Activated CD8-positive, alpha-beta memory T cell treated with anti-CD3 and anti-CD28 coated beads for 48 hours (primary cell): ENCODE measurements at places on chromosomes 5 and 9.

- no peak for DNase-seq
Measured at GRCh38 chr5:140827704-140828361, at the start of gene PCDHA6. Gene PCDHA6 (plus strand): TSS chr5:140827960. CDS start chr5:140828092, 132 bp downstream.

DNA sequence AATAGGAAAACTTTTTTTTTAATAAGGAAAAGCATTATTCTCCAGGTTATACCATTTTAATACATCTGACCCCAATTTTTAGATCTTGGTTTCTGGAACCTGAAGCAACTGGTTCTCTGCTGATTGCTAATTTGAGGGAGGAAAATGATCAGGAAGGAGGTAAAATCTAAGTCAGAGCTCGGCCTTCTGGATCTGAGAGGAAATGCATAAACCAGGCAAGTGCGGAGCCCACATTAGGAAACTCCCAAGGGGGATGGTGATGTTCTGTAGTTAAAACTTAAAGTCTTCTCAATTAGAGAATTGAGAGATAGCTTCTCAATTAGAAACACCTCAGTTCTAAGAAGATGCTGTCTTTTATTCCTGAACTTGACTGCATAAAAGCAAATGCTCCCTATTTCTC, 113.5 kb downstream of the TSSK1B start:
- DNase-seq = no peak

GRCh38 chr5:37889612-37890317, 49.9 kb upstream of the GDNF start:
- no peak for DNase-seq

GRCh38 chr9:26955222-26955903, 849 bp upstream of the IFT74 start:
- no peak for DNase-seq

DNA sequence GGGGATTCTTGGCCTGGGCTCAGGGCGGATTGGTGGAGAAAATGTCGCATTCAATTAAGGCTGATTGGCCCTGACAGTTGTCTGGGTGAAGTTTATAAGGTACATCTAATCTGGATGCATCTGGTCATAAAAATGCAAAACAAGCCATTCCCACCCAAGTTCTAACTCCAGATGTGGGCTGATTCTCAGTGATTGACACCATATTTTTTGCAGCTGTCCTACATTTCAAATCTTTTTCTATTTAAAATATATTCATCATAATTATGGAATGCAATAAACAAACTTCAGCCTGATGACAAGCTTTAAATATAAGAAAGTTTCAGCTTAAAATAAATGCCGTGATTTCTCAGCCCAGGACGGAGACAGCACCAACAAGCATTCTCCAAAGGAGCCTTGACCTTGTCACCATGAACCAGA, 146.4 kb upstream of the SMIM23 start:
- DNase-seq = no peak

GRCh38 chr9:73951147-73951546, 546.0 kb upstream of the RORB start:
- no peak for DNase-seq

- DNase-seq = no peak
Measured at GRCh38 chr5:95718203-95718602, 12.9 kb upstream of the RHOBTB3 start.

- no peak for DNase-seq
Measured at GRCh38 chr5:73673161-73673591, 47.2 kb downstream of the ARHGEF28 start.

- DNase-seq = no peak
Measured at GRCh38 chr5:109529520-109529919, 119.7 kb upstream of the PJA2 start.

DNA sequence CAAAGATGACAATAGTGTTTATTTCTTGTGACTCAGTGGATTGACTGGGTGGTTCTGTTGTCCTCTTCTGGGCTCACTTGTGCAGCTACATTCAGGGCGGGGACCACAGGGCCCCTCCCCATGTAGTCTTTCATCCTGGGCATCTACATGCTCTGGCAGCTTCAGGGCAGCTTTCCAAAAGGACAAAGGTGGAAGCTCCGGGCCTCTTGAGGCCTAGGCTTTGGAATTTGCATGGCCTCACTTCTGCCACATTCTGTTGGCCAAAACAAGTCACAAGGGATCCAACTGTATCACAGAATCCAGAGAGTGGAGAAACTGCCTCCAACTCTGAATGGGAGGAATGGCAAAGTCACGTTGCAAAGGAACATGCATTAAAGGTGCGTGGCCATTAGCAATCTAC, 64.3 kb downstream of the ARHGAP26 start:
- DNase-seq = no peak

GRCh38 chr9:86575825-86576525, 221.8 kb upstream of the TUT7 start:
- no peak for DNase-seq

GRCh38 chr5:36395260-36395659, 93.6 kb upstream of the RANBP3L start:
- no peak for DNase-seq
